ENCODE measurements at places on chromosomes 16 and 17.

DNA sequence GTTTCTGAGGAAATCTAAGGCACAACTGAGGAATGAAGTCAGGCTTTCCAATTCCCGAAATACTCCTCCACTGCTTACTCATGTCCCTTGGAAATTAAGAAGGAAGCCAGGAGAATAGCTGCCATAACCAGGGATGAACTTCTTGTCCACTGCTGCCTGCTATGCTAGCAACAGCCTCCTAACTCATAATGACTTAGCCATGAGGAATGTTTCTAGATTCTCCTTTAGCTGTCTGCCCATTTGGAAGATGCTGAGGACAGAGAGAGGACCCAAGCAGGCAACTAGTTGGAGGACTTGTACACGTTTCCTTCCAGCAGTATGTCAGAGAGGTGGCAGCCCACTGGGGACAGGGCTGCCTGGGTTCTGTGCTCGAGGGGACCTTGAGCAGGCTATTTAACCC, 939 bp upstream of the CCL2 start:
- peak; percentile 98 for DNase-seq

GRCh38 chr17:37512442-37513068, 22.9 kb downstream of the DUSP14 start:
- no peak for DNase-seq

GRCh38 chr16:10737068-10737625, 6.5 kb upstream of the NUBP1 start:
- DNase-seq: peak; percentile 74

- DNase-seq: no peak
Measured at GRCh38 chr16:81987121-81987520, 24.1 kb downstream of the SDR42E1 start.

DNA sequence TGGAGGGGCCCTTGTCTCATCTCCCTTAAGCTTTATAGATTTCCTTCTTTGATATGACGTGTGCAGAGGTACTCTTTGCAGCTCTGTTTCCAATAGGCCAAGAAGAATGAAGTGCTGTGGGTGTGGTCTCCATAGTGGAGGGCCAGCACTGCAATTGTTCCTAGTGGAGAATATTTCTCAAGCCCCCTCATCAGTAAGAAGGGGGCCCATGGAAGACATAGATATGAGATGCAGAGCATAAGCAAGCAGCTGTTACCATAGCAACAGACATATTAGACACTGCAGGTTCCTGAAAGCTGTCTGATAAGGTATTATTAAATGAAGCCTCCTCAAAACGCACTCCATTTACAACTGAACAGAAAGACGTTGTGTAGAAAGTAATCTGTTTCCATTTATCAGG, 240.7 kb downstream of the ZFHX3 start:
- DNase-seq: no peak

DNA sequence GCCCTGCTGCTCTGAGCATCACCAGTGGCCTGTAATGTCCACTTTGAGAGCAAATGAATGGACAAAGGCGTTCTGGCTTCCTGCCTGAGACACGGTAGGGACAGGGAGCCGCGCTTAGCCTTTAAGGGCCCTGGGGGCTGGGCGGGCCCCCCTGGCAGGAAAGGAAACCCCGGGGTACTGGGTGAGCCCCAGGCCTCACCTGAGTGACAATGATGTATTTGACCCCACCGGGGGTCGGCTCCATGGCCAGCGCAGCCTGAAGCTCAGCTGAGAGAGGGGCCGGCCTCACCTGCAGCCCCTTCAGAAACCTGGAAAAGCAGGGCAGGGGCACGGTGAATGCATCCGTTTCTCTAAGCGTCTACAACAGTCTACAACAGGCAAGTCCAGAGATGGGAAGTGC, 2.2 kb upstream of the CYBA start:
- DNase-seq: no peak

DNA sequence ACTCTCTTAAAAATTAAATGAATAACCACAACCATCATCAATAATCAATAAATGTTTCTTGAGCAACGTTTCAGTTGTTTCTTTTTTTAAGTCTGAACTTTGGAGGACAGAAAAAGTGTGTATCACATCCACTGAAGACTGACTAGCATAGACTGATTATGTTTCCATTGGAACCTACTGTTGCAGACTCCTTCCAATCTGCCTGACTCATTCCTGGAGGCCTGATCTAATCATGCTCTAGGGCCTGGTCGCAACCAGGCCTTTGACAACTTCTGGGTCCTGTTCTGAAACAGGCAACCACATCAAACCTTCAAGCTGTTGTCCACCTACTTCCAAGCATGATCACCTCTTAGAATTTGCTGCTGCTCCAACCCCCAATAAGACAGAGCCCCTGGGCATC, 109.2 kb upstream of the NUDT7 start:
- DNase-seq: no peak

DNA sequence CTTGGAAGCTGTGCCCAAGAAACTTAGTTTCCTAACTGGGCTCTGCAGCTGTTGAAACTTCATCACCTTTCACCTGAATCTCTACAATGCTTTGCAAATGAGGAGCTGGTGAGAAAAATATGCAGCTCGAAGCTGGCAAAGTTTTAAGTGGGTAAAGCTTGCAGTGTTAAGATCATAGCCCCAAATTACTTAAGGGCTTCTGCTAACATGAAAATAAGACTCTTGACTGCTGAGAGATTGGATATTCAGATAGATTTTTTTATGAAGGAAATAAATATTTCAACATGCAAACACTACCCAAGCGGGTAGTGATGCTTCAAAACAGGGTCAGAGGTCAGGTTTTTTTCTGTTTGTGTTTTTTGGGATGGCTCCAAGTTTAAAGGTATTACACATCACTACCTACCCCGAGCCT, 278.7 kb downstream of the FTO start:
- DNase-seq: no peak

- DNase-seq: no peak
Measured at GRCh38 chr16:50736448-50736847, 5.4 kb upstream of the CYLD start.

DNA sequence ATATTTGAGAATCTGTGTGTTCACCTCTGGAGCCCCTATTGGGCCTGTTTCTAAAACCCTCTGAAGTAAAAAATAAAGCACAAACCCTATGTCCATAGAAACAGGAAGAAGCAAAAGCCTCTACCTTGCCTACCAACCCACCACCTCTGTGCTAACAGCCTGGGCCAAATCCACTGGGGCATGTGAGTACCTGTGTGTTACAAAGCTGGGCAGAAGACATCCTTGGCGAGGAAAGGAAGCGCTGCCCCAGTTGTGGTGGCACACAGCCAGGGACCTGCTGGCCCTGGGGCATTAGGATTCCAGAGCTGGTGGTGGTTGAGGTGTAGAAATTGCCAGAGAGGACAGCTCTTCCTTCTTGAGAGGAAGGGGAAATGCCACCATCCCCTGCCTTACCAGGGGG, 30.0 kb downstream of the MYO18A start:
- no peak for DNase-seq

DNA sequence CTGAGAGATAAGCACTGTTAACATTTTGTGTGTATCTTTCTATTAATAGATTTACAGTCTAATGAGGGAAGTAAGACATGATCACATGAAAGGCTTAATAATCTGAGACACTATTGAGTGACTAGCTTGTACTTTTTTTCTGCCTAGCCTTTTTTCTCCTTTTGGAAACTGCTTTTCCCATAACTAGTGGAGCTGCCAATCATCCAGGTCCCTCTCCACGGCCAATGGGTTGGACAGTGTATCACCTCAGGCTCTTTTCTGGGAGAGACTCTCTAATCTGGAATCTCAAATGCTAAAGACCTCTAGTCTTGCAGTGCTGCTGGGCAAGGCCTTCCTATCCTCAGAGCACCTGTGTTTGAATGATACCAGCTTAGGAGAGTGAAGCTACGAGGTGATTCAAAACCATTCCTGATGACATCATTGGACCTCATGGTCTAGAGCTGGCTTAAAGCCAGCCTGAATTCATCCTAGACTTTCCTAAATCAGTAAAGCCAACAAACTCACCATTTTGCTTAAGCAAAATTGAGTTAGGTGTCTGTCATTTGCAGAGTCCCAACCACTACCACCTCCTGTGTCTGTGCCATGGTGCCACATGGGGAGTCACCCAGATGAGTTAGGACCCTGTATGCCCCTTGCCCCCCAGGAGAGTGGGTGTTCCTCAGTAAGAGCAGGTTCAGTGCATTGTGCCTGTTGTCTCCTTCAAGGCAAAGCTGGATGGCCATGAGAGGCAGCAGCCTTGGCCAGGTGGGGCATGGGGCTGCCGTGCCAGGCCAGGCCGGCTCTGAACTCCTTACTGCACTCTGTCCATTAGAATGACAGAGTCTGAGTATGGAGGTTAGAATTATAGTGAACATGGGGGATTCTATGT, 62.9 kb downstream of the SPECC1 start:
- DNase-seq: no peak

GRCh38 chr16:9596788-9597187, 505.3 kb downstream of the HAPSTR1 start:
- no peak for DNase-seq

DNA sequence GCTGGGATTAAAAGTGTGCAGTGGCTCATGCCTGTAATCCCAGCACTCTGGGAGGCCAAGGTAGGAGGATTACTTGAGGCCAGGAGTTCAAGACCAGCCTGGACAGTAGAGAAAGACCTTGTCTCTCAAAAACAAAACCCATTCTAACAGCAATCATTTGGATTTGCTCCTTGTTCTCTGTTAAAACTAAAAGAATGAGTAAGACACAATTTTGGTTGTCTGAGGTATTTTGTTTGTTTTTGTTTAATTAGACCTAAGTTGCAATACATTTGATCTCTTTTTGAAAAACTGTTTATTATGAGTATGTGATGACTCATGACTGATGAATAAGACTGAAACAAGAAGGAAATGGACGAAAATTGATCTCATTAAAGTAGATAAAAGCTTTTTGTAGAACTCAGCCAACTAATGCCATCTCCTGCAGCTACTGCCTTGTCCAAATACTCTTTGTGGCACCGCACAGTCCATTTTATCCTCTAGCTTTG, 29.0 kb downstream of the GLG1 start:
- DNase-seq: peak; percentile 68

DNA sequence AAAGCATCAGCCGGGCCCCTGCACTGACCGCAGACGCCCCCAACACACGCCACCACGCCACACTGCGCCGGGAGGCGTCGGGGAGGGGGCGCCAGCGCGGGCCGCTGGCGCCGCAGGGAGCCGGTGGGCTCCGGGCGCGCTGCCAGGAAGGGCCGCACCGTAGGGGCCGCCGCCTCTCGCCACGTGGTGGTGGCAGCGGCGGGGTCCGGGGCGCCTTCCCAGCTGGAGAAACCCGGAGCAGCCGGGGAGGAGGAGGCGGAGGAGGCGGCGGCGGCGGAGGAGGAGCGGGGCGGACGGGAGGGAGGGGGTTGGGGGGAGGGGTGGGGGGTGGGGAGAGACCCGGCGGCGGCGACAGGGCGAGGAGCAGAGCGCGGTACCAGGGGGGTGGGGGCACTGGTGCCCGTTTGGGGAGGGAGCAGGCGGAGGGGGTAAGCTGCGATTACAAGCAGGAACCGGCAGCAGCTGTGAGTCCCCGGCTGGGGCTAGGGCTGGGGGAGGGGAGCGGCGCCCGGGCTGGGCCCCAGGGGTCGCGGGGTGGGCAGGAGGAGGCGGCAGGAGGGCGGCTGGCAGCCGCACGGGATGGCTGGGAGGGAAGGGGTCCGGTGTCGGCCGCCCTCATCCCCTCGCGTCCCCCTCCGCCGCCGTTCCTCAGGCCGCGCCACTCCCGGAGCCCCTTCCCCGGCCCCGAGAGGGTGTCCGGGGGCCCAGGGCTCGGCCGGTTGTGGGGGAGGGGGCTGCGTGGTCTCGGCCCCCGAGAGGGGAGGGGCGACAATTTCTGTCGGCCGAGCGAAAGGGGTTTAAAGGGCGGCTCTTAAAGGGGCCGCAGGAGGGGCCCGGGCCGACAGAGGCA, at the start of gene TBKBP1:
Gene TBKBP1, plus strand, starts transcription at position 431 of the 850 bp plus-strand sequence. CDS start 1,952 bp downstream, outside the sequence.
- DNase-seq: peak; percentile 57

- DNase-seq: no peak
Measured at GRCh38 chr16:65316808-65317207, 194.9 kb upstream of the CDH11 start.

GRCh38 chr17:74730491-74731346, 6.3 kb upstream of the RAB37 start:
- no peak for DNase-seq

DNA sequence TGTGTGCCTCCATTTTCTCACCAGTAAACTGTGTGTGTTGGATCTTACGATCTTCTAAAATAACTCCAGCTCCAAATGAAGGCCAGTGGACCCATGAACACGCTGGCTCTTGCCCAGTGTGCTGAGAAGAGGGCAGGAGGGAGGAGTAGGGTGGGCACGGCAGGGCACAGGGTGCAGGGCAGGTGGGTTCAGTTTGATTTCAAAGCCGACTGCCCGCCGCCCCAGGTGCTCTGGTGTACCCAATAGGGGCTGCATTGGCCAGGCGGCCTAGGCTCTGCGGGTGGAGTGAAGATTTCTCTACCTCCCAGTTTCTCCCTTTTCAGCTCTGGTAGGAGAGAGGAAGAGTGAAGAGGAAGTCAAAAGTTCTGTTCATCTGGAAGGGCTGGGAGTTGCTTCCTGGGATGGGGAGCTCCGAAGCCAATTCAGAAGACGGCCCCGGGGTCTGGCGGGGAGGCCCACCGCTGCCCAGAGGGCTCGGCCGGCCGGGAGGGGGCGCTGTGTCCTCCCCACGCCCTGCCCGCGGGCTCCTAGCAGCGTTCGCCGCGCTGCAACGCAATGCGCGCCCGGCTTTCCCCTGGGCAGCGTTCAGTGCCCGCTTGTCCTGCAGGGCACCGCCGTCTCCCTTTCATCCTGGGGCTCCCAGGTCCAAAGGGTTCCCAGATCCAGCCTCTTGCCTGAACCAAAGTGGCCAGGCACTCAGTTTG, 1.1 kb upstream of the CRHR1 start:
- no peak for DNase-seq

DNA sequence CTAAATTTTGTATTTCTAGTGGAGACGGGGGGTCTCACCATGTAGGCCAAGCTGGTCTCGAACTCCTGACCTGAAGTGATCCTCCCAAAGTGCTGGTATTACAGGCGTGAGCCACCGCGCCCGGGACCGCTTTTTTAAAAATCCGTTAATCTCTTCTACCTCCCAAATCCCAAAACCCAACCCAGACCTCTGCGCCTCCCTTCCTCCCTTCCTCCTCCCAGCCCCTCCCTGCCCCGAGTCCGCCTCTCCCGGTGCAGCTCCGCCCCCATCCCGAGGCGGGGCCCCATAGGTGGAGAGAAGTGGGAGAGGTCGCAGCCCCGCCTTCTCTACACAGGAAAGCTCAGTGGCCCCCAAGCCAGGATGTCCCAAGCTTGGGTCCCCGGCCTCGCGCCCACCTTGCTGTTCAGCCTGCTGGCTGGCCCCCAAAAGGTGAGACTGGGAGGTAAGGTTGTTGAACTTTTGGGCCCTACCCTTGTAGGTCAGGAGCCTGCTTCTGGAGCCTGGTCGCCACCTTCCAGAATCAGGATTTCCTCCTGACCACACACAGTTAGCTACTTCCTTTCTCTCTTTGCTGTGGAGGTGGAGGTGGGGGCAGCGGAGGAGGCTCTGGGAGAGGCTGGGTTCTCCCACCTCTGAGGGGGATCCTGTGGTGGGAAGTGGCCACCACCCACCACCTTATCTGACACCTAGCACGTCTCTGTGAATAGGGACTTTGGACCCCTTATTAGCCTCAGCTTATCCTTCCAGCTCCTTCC, at the start of gene TMEM92:
Gene TMEM92, plus strand, starts transcription at position 325 of the 755 bp plus-strand sequence. Its CDS starts 36 bp downstream, at position 361.
- no peak for DNase-seq

- DNase-seq: peak; percentile 1
Measured at GRCh38 chr16:24273508-24274182, 17.5 kb downstream of the CACNG3 start.

- peak; percentile 86 for DNase-seq
Measured at GRCh38 chr17:80575057-80575875, 30.6 kb downstream of the RPTOR start.
